Muscle of arm (tissue), 14 donors: ENCODE measurements at places on chromosomes 5 and 9.

DNA sequence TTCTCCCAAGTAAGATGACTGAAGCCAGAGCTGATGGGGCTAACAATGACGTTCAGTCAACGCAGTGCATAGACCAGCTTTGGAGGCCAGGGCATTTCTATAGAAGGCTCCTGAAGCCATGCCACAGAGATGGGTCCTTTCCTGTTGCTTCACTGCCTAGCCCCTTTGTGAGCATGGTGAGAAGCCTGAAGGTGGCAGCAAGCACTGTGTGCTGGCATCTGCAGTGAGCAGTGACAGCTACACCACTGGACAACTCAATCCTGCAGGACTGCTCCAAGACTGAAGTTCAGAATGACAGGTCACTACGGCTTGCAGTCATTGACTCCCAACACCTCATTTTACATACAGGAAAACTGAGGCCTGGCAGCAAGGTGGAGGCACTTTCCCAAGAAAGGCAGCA lies 229.0 kb downstream of the TSSK1B start:
- no peak for DNase-seq

DNA sequence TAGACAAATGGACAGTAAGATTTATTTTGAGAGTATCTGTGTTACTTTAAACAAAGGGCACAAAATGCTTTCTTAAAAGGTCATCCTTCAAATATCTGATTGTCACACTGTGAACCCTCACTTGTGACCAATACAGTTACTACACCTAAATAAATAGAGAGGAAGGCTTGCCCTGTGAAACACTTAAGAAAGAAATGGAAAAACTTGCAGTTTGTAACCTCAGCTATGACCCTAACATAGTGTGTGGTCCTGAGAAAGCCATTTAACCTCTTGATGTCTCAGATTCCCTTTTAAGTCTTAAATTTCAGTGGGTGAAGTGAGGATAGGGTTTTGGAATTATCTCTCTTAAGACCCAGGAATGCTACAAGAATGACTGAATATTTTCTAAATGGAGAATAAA lies 126.7 kb upstream of the SLC27A6 start:
- DNase-seq: no peak

DNA sequence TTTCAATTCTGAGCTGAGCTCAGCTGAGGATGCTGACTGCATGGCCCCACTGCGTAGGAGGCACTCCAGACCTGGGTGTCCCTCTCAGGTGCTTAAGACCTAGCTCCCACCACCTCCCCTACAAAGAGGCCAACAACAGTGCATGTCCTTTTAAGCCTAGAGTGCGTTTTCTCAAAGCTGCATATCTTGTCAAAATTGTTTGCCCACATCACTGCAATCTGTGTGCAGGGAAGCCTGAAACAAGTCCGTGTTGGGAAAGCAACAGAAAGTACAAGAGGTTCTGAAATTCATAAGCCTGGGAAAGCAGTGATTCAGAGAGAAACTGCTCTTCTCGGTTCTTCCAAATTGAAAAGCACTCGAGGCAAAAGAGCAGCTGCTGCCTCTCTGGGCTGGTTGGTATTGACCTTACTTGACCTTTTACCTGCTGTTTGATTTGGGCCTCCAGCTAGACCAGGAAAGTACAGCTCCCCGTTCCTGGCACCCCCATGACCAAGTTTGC lies 238.4 kb downstream of the NR2F1-AS1 start:
- DNase-seq: no peak

- no peak for DNase-seq
Observed at GRCh38 chr5:140261403-140262171, 41.3 kb downstream of the PFDN1 start.

DNA sequence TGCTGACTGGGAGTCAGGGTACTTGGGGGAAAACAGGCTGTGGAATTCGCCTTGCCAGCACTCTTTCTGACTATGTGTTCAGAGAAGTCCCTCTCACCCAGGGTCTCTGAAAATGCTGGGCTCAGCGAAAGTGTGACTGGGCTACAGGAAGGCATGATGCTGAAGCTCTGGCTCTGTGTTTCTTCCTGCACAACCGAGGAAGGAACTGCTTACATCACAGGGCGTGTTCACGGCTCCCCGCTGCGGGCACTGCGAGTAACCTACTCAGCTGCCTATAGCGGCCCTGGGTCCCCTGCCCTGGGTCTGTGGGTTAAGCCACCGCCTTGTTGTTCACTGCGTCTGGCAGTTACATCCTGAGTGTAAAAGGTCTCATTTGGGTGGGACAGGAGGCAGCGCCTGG lies 222.4 kb upstream of the IRX4 start:
- no peak for DNase-seq
